ENCODE measurements at places on chromosomes 3 and 15.

DNA sequence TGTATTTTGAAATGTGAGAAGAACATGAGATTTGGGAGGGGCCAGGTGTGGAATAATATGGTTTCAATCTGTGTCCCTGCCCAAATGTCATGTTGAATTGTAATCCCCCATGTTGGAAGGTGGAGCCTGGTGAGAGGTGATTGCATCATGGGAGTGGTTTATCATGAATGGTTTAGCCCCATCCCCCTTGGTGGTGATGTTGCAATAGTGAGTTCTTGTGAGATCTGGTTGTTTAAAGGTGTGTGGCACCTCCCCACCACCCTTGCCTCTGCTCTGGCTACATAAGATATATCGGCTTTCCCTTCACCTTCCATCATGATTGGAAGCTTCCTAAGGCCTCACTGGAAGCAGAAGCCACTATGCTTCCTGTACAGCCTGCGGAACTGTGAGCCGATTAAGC is 23.9 kb upstream of the TMEM108 start:
- DNase-seq = no peak

- DNase-seq = no peak
Measured at GRCh38 chr3:81339040-81339845, 422.2 kb downstream of the GBE1 start.

- no peak for DNase-seq
Measured at GRCh38 chr3:18239674-18240073, 185.5 kb downstream of the SATB1 start.

DNA sequence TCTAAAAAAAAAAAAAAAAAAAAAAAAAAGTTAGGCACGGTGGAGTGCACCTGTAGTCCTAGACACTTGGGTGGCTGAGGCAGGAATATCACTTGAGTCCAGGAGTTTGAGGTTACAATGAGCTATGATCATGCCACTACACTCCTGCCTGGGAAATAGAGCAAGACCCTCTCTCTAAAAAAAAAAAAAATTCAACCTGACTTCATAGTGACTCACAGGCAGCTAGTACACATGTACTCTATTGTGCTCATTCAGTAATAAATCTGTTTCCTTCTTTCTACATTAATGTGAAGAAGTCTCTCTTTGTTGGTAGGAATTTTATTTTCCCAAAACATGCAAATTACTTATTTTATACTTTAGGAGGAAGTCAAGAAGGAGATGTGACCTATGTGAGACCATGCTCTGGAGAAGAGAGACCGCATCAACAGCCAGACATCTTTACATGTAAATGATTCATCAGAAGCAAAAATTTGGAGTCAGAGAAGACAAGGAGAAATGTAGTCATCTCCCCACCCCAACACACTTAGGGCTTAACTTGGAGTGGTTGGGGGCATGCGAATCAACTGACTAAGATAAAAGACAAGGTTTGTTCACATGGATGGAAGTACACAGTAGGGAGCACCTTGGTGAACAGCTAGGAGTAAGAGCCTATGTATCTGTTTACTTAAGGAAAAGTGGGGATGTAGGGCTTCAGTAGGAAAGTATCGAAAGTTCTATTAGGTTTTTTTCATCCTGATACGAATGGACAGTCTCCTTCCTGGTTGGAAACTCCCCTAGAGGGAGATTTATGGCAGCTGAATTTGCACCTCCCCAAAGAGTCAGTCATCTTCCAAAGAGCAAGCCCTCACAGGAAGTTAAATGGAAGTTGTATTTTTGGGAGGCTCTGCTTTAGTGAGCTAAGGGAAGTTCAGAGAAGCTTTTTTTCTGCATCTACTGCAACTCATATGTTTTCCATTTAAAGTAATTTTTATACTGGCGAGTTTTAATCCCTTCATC is 23.0 kb upstream of the NMD3 start:
- no peak for DNase-seq

DNA sequence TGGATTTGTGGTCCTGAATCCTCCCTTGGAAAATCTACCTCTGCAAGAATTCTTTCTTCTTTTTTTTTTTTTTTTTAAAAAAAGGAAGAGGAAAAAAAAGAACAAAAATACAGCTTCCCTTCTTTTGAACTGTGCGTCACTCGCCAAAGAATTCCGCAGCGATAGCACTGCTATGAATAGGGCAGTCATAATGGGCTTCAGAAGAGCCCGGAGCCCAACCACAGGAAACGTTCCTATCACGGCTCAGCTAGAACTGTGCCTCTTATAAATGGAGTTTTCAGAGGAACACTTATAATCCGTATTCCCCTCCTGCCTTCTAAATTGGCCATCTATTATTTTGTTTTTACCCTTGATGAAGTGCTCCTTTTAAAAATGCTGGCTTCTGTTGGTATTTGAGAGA is 227.7 kb downstream of the ADAMTS17 start:
- DNase-seq = no peak

DNA sequence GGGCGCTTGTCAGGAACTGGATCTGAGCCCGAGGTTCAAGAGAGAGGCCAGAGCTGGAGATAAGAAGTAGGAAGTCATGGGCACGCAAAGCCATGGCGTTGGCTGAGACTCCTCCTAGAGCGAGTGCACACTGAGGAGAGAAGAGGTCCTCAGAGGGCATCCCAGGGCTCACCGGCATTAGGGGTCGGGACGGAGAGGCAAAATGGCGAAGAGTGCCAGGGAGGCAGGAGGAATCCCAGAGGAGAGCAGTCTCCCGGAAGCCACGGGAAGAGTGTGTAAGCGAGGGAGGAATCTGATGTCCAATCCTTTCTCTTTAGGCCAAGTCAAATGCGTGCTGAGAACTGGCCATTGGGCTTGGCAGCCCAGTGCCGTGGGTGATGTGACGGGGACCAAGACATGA is 24.0 kb downstream of the EFCC1 start:
- DNase-seq = no peak

- DNase-seq = no peak
Measured at GRCh38 chr3:54960701-54961100, 32.8 kb upstream of the LRTM1 start.

GRCh38 chr15:38876211-38876610 is 311.6 kb upstream of the RASGRP1 start:
- DNase-seq = no peak

GRCh38 chr15:59203008-59203407 is 3.6 kb upstream of the LDHAL6B start:
- no peak for DNase-seq

- DNase-seq = no peak
Measured at GRCh38 chr3:23747841-23748240, 57.9 kb upstream of the UBE2E1 start.

DNA sequence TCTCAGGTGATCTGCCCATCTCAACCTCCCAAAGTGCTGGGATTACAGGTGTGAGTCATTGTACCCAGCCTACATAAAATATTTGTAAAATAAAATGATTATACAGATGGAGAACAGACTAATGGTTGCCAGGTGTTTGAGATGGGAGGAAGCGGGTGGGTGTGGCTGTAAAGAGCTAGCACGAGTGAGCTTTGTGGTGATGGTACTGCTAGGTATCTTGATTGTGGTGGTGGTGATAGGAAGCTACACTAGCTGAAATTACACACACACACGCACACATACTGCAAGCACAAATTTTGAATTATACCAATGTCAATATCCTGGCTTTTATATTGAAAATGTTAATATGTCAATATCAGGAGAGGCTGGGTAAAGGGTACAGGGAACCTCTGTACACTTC is 5.4 kb downstream of the PGPEP1L start:
- no peak for DNase-seq

DNA sequence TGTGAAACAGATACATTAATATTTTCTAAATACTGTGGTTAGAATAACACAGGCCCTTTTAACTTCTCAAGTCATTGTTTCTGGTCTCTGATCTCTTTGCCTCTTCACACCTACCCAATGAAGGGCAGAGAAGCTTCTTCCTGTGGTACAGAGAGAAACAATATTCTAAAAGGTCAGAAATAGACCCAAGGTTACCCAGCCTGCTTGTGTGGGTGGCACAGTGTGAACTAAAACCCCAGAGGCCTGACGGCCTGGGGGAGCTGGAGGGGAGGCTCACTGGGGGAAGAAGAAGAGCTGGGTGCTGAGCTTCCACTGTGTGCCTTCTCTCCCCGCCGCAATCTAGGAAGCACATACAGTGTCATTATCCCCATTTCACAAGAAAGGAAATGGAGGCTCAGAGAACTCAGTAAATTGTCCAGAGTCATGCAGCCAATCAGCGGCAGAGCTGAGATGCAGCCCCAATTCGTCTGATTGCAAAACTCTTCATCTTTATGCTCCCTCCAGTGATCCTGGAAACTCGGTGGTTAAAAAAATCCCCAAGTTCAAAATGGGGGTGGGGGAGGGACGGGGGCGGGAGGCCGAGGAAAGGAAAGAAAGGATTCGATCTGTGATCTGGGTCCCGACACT is 64.1 kb upstream of the HEG1 start:
- no peak for DNase-seq

DNA sequence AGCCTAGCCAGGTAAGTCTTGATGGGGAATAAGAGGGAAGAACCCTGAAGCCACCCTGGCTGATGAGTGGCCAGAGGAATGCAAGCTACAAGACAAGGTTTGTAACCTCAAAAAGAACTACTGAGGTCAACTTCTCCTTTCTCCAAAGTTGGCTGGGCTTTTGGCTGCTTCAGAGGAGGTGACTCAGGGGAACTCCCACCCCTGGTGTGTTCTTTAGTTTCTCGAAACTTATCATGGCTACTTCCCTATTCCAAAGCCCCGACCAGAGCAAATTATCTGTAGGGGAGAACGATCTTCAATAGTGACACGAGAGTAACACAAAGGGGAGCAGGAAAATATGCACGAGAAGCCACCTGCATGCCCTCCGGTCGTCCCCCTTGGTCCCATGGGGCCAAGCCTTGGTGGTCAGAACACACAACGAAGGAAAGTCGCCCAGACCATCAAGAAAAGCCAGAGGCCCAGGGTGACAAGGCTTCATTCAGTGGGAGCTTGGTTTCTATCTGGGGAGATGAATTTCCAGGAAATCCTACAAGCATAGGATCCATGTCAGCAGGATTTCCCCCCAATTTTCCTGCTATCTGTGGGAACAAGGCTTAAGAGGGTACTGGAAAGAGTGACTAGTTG is 6.5 kb upstream of the BCL2A1 start:
- no peak for DNase-seq

- DNase-seq = no peak
Measured at GRCh38 chr3:141346418-141346817, 21.9 kb upstream of the ZBTB38 start.

DNA sequence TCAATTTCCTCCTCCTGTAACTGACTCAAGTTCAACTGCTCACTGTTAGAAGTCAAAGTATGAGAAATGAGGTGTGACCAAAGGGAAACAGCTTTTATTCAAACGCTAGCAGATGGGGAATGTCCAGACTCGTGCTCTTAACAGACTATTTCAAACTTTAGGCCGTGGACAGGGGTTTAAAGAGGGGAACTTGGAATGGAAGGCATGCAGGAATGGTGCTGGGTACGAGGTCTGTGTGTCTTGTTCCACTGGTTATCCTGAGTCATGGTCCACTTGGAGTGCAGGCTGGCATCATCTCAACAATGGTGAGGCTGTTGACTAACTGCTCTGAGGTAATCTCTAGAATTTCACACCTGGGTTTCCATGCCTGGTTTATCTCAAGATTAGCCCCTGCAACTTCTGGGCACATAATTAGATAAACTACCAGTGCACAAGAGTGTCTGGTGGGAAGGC is 22.9 kb upstream of the DNAAF4 start:
- no peak for DNase-seq

- DNase-seq = no peak
Measured at GRCh38 chr3:14097616-14098391, 26.9 kb downstream of the CHCHD4 start.

- DNase-seq = no peak
Measured at GRCh38 chr15:62895139-62895866, 147.2 kb upstream of the TPM1 start.

- DNase-seq = no peak
Measured at GRCh38 chr15:57684491-57685151, 21.9 kb upstream of the POLR2M start.

DNA sequence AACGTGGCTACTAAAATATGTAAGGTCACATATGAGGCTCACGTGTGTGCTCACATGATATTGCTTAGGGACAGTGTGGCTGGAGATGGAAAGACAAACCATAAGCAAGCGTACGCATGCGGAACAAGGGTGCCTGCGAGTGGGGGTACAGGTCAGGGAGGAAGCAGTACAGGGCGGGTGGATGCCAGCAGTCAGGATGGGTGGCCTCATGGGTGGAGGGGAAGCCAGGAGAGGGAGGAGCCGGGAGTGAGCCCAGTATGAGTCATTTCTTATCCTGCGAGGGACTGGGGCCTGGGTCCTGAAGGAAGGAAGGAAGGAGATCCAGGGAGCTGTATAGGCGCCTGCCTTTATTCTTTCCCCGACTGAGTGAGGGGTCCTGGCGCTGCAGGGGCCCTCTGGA is 42.0 kb upstream of the CGNL1 start:
- no peak for DNase-seq

- DNase-seq = no peak
Measured at GRCh38 chr3:146502887-146503460, 33.6 kb upstream of the PLSCR2 start.

DNA sequence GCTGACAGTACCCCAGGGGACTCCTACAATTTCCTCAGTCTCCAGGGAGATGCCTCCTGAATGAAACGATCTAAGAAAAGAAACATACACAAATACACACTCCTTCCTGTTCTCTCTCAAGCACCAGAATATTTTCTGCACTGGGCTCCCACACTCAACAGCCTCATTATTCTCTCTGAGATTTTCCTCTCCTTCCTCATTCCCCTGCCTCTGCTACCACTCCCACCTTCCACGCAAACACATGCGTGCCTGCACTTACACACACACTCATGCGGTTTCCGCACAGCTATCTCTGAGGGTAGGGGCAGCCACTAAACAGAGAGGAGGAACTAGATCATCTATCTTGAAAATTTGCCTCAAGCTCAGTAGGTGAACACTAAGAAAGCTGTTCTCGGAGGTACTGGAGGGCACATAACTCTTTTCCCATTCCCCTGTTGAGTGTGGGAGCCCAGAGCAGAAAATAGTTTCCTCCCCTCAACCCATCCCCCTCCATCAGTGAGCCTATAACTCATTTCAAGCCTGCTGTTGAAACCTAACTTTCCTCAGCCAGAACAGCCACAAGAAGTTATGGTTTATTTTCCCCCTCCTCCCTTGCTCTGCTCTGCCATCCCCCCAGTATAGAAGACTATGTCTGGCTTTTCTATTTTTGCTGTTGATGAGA is 30.5 kb upstream of the TIPARP start:
- no peak for DNase-seq

GRCh38 chr3:10950476-10951294 is 41.9 kb upstream of the SLC6A1 start:
- DNase-seq = no peak

GRCh38 chr3:31423482-31423881 is 109.2 kb upstream of the STT3B start:
- DNase-seq = no peak

DNA sequence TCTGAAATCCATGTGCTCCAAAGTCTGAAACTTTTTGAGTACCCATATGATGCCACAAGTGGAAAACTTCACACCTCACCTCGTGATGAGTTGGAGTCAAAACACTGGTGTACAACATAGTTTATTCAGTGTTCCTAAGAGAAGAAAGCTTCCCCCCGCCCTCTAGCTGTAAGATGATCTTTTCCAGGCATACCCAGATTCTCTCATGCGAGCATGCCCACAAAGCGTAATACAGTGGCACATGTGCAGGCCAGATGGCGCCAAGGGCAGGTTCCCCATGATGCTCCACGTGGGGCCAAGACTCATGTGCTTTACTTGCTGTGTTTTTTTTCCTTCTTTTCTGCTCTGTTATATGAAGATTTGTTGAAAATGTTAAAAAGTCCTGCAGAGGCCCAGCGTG is 104.9 kb upstream of the LRRFIP2 start:
- DNase-seq = no peak
